Activated naive CD8-positive, alpha-beta T cell treated with anti-CD3 and anti-CD28 coated beads, Interleukin-2, amount 10 ng/mL, durations not matched to agents 7 days and 5 days (primary cell): ENCODE measurements at places on chromosomes 12 and 14. TPM values are rescaled to one million over a fixed set of nuclear protein-coding genes. Genes with fewer than 3 reads are reported as not detected.

Gene ASB2
- total RNA-seq, result 21.3 TPM

DNA sequence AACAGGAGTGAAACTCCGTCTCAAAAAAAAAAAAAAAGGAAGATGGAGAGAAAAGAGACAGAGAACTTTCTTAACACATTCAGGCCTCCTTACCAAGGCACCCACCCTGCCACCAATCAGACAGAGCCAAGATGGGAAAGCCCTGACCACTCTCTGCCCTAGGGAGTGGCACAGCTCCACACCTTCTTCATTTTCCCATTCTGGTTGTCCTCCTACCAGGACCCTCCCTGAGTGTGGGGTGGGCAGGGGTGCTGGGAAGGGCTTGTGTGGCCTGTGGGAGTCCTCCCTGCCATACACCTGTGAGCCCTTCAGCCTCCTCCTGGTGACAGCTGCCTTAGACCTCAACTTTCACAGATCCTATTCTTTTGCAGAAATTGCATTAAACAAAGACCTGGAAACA lies 513.6 kb downstream of the BCL11B start:
- DNase-seq, result no peak
- H3K4me1 ChIP-seq, result peaks cover 4% of the 10 kb centered on the region
- H3K36me3 ChIP-seq, result peaks cover 14% of the 10 kb centered on the region
- H3K4me3 ChIP-seq, result no peak overlapping the region
- H3K27me3 ChIP-seq, result no peaks in the 10 kb centered on the region
- no peak overlapping the region for H3K27ac ChIP-seq

DNA sequence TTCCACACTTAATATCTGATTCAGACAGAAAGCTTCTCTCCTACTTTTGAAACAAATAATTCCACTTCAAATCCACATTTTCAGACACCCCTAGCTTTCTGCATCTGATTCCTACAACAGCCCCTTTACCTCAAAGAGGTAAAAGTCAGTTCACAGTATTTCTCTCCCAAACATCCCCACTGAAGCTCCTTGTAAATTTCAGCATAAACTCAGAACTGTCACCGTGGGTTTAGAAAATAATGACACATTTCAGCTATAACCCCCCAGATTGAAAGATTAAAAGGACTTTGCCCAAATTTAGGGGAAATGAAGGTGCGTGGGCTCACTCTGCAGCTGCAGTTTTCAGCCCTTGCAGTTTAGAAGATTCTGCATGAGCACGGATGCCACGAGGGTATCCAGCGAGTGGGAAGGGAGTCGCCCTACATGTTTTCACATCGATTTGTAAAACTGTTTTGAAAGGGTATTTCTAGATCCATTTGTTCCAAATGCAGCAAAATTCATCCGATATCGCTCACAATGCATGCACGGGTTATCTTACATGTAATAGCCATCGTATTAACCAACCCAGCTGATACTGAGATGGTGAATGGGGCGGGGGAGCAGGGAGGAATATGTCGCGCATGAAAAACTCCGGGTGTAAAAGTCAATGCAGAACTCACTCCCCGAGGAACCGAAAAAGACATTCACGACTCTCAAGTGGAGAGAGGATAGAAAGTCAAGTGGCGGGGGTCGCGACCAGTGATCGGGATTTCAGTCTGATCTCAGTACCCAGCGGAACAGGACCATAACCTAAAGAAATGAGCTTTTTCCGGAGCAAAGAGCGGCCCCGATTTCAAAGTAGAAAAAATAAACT lies 5.0 kb upstream of the CCND2 start:
- H3K27me3 ChIP-seq, result peaks cover 9% of the 10 kb centered on the region
- no peak for DNase-seq
- H3K36me3 ChIP-seq, result peaks cover 1% of the 10 kb centered on the region
- H3K4me1 ChIP-seq, result peaks cover 19% of the 10 kb centered on the region
- peak overlapping the region; percentile 94 for H3K27ac ChIP-seq
- peak overlapping the region; percentile 100 for H3K4me3 ChIP-seq

DNA sequence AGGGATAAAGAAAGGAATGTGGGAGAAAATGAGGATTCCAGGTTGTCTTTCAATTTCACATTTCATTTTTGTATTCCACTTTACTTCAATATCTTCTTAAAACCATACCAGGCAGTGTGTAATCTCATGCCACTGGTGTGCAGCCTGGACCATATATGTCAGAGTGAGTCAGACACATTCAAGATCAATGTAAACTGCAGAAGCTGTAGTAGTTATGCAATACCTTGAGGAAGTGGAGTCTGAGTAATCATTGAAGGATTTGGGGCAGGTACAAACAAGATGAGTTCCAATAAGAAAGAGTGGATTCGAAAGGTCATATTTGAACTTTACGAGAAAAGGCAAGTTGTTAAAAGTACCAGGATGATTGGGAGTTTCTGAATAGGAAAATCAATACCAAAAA lies 14.1 kb downstream of the PLCZ1 start:
- DNase-seq, result no peak
- no peak overlapping the region for H3K27ac ChIP-seq
- no peaks in the 10 kb centered on the region for H3K4me1 ChIP-seq
- no peaks in the 10 kb centered on the region for H3K27me3 ChIP-seq
- no peak overlapping the region for H3K4me3 ChIP-seq

Gene DAD1
- total RNA-seq, result 124 TPM
